ENCODE measurements at places on chromosomes 12 and 14. TPM values are rescaled to one million over a fixed set of nuclear protein-coding genes. Genes with fewer than 3 reads are reported as not detected.

- DNase-seq, result no peak
These were observed 12.3 kb downstream of the NINJ2 start for GRCh38 chr12:650983-651382.

GRCh38 chr14:51661504-51661903 is 9.8 kb downstream of the FRMD6 start:
- no peak for DNase-seq

The LAG3 gene
- 4.4 TPM for total RNA-seq

The WSCD2 gene
- total RNA-seq, result 65.3 TPM

The AQP6 gene
- 0.35 TPM for total RNA-seq

The DEGS2 gene
- total RNA-seq, result 26.6 TPM
